ENCODE measurements at places on chromosomes 13 and 19.

DNA sequence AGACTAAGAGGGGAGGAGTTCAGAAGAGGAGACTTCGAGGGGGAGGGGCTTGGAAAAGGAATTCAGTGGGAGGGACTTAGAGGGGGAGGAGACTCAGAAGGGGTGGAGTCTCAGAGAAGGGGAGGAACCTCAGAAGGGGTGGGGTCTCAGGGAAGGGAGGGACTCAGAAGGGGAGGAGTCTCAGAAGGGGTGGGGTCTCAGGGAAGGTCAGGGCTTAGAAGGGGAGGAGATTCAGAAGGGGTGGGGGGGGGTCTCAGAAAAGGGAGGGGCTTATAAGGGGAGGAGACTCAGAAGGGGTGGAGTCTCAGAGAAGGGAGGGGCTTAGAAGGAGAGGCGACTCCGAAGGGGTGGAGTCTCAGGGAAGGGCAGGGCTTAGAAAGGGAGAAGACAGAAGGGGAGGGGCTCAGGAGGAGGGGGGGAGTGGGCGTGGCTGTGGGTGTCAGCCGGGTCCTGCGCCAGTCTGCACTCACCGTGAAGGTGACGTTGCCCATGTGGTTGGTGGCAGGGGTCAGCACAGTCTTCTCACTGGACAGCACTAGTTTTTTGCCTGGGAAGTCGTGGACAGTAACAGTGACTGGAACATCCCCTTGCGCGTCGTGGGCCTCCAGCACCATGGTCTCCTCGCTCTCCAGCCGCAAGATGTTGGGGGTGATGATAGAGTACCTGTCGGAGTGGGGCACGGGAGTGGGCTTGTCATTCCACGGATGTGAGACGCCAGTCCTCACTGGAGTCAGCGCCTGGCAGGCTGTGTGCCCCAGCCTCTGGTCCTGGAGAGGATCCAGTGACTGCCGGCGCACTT lies 1.5 kb downstream of the C3 start:
- no peak for DNase-seq

- no peak for DNase-seq
These were observed 648.3 kb upstream of the ARGLU1 start for GRCh38 chr13:107216046-107216755.

DNA sequence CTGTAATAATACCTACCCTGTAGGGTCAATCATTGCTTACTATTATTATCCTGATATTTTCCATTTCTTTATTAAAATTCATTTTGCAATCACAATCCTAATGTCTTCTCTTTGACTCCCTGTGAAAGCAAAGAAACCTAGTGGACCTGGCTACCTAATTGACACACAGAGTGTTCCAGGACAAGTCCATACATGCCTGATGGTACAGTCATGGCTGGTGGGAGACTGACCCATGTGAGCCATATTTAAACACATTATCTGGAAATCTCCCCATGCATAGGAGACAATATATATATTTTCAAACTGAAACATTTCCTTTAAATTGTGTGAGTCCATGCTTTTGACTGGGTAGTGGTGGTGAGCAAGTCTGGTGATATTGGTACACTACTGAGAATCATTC lies 230.6 kb upstream of the DACH1 start:
- DNase-seq, result no peak

DNA sequence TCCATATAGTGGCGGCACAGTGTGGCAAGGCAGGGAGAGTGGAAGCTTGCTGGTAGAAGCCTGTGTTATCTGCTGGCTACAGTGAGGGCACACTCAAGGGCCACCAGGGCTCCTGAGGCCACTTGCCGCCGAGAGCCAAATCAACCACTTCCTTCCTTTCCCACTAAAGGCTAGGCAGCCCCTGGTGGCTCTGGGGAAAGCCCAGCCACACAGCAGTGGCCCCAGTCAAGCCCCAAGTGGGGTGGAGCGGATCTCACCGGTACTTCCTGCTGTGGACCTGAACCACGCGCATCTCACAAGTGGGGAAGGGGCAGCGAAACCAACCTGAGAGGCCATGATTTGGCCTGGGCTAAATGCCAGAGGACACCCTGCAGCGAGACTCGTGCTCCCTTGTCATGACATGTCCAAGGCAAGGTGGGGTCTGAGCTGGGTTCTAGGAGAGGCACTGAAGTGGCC lies 21.9 kb upstream of the SLC35E1 start:
- no peak for DNase-seq

DNA sequence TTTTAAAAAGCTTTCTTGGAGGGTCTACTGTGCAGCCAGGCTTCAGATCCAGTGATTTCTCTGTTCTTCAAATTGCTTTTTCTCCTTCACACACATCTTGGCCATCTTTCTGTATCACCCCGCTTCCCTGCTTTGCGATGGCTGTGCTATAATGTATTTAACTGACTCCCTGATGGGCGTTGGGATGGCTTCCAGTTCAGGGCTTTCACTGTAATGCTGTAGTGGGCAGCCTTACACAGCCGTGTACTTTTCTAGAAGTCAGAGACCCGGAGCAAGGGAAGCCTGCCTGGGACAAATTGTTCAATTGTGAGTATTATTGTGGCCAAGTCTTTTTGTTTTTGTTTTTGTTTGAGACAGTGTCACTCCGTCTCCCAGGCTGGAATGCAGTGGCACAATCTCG lies 19.4 kb upstream of the PAK4 start:
- no peak for DNase-seq

DNA sequence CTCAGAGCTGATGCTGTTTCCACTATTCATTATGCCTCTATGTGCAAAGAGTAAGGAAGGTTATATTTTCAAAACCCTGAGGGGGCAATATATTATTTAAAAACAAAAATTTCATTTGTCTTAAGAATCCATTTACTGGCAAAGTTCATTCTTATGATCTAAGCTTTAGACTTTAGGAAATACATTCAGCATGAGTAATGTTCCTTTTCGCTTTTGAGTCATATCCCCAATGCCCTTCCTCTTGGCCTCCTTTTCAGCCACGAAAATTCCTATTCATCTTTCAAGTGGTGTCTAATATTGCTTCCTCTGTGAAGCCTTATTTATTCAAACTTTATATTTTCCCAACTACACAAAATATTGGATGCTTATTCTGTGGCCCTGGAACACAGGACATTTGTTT lies 1317.0 kb downstream of the PCDH9 start:
- no peak for DNase-seq

DNA sequence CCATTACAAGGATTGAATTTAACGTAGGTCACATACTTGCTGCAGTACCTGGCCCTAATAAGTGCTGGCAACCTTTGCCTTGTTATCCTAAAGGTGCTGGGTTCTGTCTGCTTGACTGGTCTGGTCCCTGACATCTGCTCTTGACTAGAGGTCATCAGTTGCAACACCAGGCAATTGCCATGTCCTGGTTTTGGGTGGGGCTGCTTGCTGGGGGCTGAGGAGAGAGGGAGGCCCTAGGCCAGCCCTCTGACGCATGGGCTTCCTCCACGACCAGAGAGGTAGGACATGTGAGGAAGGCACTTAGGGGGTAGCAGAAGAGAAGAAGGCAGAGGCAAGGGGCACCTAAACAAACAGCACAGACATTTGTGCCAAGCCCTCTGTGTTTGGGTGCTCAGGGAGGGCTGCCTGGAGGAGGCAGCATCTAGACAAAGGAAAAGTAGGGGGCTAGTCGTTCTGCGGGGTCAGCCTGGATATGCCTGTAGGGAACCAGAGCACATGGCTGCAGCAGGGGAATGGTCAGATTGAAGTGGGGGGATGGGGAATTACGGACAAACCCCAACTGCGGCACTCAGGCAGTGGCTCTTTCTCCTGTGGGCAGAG lies 21.7 kb downstream of the VSTM2B start:
- no peak for DNase-seq

DNA sequence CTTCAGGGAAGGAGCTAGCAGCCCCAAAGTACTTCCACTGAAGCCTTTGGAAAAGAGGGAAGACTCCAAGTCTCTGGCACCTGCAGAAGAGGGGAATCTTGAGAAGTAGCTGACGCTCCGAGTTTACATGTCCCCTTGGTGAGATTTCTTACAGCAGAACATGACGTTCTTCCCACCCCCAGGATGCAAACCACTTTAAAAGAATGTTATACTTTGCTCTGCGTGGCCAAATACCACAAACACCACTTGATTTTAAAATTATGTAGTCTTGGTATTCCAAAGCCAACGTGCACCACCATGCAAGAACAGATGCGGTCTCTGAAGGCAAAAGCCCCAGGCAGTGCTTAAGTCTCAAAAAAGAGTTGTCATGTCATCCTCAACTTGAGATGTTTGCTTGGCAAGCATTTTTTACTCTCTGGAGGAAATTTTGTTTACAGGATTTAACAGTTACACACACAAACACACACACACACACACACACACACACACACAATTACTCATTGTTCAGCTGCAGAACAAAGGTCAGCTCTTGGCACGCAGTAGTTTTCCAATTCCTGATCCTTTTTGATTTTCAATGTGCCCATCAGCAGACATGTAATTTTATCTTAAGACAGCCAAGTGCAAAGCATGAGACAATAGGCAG lies 106.1 kb downstream of the RGCC start:
- no peak for DNase-seq

GRCh38 chr13:52394586-52394985 lies 11.4 kb downstream of the THSD1 start:
- DNase-seq, result no peak

DNA sequence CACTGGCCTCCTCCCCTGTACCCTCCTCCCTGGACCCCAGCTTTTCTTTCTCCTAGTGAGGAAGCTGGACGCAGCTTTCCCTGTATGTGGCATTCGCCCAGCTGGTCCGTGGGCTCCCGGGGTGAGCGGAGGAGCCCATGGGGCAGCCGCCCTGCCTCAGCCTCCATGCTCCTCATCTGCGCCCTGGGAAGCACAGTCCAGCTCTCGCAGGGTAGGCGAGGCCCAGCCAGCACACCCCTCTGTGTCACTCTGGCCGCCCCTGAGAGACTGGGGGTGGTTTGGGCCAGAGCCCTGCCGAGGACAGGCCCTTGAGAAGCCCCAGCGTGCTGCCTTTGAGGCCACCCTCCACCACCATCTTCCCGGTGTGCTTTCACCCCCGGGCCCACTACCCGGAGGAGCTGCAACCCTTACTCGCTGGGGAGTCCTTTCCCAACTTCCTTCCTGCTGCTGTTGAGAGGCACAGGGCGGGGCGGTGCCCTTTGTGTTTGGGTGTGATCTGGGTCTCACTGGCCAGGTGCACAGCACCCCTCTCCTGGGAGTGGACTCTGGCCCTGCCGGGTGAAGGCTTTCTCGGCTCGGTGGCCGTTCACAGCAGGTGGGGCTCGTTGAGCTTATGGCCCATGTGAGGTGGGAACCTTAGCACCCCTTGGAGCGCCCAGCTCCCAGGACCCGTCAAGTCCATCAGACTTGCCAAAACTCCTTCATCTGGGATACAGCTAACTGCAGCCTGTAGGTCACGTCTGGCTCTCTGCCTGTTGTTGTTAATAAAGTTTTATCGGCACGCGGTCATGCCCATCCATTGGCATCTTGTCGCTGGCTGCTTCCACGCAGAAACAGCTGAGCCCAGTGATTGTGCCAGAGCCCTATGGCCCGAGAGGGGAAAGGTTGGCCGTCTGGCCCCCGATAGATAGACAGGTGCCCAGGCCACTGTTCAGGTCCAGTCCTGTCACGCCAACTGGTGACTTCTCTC lies 3.2 kb downstream of the NCLN start:
- no peak for DNase-seq

Data from activated CD4-positive, alpha-beta T cell treated with anti-CD3 and anti-CD28 coated beads, Interleukin-2, amount 50 U/mL, for 24 hours (primary cell).